ENCODE measurements at places on chromosomes 6 and 20.

DNA sequence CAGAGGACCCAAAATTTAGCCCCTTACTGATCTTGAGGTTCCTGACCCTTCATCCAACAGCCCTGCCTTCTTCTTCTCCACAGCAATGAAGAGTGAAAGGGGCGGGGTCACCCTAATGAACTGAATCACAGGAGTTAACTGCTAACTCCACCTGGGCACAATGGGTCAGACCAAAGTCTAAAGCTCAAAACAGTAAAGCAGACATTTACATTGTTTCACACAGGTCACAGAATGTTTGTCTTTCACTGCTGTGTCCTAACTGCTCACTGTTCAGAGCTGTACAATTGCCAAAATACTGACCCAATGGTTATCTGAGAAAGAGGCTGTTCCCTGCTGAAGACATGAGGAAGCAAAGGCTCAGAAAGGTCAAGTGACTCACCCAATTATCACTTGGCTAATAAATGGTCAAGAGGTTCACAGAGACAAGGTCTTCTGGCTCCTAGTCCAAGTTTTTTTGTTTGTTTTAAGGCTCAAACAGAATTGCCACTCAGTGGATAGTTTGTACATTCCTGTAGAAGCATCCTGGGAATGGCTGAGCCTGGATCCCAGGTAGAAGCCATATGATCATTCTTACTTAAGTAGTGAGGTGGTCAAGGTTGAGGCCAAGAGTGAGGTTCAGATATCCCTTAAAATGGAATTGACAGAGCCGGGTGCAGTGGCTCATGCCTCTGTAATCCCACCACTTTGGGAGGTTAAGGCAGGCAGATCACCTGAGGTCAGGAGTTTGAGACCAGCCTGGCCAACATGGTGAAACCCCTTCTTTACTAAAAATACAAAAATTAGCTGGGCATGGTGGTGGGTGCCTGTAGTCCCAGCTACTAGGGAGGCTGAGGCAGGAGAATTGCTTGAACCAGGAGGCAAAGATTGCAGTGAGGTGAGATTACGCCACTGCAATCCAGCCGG lies 35.1 kb upstream of the FAM83C start:
- no peak for DNase-seq

DNA sequence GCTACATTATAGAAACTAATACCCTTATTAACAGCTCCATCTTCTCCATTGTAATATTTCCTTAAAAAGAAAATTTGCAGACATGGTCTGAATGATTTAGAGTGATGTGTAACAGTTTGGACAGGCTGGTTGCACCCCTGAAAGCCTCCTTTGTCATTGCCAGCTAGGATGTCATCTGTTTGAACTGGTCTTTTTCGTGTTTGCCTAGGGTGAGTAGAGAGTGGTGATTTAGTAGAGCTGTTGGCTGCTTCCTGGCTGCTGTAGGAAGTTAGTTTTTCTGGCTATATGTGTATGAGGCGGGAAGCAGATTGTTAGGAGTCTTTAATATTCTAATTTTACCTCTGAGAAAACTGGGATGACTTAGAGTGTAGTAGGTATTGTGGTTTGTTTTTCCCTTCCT lies 101.1 kb downstream of the ZFAND3 start:
- DNase-seq: no peak

DNA sequence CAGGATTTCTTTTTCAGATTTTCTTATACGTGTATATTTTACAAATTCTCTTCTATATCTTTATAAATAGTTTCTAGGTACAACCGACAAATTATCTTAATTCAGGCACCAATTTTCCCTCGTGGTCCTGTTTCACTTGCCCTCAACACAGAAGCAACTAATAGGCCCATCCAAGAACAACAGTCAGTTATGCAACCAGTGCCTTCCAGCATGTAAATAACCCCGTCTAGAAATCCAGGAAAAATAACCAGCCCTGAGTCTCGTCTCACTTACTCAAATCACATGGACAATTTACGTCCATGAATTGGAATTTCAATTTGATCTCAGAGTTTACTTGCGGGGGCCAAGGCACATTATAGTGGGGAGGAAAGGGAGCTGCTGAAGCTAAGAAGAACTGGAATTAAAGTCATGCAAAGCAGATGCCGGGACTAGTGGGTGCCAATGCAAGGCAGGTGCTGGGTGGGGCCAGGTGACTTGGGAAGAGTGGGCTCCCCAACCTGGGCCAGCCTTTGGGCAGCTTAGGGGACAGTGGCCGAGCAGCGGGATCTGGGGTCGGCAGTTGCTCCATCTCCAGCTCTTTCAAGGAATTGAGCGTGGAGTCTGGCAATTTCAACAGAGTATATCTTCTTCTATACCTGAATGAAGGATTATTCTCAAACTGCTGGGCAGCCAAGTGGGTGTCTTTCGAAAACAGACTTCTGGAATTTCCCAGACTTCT lies 121.7 kb downstream of the EDN3 start:
- DNase-seq: no peak

DNA sequence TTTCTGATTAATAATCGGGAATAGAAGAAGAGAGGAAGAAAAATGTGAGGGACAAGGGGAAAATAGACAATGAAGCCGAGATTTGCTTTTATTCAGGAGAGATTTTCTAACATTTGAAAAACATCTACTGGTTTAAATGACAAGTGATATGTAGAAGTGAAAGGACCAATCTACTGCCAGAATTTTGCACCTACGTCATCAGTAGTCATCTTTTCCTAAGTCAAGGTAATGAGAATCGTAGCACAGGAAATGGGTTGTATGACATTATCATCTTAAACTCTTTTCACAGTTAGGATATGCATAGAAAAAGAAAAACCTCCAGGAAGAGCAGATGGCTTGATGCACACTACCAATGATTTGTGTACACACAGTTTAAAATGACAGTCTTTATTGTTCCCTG lies 45.3 kb upstream of the RAB32 start:
- no peak for DNase-seq

DNA sequence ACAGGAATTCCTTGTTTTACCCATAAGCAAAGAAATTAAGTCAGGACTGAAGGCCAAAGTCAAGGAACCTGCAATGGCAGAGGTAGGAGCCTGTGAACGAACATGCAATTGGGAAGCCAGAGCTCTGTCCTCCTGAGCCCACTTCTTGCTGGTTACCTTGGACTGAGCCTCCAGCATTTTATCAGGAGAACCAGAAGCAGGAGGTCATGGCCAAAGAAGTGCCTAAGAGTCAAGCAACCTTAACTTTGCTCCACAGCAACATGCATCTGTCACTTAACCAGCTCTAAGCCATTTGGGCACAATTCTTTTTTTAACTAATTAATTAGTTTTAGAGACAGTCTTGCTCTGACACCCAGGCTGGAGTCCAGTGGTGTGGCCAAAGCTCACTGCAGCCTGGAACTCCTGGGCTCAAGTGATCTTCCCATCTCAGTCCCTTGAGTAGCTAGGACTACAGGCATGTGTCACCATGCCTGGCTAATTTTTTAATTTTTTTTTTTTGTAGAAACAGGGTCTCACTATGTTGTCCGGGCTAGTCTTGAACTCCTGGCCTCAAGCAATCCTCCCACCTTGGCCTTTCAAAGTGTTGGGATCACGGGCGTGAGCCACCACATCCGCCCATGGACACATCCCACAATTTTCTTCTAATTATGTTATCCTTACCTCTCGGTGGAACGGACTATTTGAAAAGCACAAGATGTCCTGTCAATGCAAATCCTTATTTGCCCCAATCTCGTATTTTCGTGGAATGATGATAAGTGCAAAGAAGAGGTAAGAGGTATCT lies 334.2 kb downstream of the CD83 start:
- DNase-seq: no peak

GRCh38 chr6:4464638-4465037 lies 311.6 kb upstream of the CDYL start:
- DNase-seq: no peak

DNA sequence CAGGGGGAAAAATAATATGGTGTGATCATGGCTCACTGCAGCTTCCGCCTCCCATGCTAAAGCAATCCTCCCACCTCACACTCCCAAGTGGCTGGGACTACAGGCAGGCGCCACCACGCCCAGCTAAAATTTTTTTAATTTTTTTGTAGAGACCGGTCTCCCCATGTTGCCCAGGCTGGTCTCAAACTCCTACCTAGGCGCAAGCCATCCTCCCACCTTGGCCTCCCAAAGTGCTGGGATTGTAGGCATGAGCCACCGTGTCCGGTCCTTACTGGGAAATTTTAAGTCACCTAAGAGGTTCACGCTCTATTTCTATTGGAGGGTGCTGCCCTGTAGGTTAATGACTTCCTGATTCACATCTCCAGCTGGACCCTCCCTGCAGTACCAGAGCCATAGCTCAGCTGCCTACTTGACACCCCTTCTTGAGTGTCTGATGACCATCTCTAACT lies 626 bp upstream of the CDK5RAP1 start:
- DNase-seq: no peak

- DNase-seq: peak; percentile 92
These were observed 168.9 kb downstream of the PHF3 start for GRCh38 chr6:63804381-63804956.

GRCh38 chr6:82251942-82252341 lies 4.4 kb upstream of the IBTK start:
- DNase-seq: no peak
